ENCODE measurements at places on chromosomes 2 and 18.

- no peak for DNase-seq
Measured at GRCh38 chr2:209741953-209742352, 29.7 kb upstream of the UNC80 start.

DNA sequence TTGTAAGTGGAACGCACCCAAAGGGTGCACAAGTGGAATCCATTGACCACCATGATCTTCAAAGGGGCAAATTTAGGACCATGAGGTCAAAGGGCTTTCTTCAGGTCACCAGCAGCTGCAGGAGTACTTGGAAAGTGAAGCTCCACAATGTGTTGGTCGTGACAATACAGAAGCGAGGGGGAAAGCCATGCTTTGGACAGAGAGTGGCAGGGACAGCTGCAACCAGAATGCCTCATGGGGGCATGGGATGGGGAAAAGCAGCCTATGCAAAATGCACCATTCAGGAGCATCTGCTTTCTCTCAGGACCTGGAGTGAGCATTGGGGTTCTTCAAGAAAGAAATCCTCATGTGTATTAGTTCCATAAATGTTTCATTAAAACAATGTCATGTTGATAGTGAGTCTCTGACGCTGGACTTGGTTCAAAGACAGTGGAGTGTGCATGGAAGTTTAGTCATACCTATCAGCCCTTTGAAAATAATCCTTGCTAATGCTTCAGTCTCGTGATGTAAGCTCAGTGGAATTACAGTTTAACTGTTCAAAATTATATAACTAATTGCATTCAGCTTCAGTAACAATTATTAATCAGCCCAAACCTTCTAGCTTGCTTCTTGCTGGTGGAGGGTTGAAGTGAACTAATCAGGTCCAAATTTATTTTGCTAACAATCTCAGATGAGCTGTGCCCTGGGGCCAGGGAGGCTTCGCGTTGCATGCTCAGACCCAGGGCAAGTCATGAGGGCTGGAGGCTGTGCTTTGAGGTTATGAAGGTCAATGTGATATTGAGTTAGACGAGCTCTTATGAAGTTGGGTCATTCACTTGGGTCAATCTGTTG lies 41.6 kb downstream of the ACKR3 start:
- no peak for DNase-seq

DNA sequence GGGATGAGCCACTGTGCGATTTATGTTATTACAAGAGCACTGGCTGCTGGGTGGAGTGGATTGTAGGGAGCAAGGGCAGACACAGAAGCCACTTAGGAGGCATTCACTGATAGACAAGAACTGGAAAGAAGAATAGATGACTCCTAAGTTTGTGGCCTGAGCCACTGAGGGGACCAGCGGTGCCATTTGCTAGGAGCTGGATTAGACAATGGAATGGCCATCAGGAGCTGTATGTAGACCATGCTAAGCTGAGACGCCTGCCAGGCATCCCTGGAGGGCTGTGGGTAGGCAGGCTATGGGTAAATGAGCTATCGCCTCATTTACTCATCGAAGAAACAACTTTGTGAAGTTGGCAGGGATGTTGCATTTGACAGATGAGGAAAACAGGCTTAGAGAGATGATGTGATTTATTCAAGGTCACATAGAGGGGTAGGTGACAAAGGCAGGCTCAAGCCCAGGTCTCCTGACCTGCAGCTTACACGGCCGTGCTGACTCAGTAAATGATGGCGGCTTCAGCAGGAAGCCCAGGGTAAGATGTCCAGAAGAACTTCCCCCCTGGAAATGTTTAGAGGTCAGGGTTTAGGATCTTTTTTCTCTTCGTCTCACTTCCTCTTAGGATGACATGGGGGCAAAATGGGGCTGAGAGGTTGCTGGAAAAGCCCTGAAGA lies 2.8 kb downstream of the MFSD2B start:
- no peak for DNase-seq

DNA sequence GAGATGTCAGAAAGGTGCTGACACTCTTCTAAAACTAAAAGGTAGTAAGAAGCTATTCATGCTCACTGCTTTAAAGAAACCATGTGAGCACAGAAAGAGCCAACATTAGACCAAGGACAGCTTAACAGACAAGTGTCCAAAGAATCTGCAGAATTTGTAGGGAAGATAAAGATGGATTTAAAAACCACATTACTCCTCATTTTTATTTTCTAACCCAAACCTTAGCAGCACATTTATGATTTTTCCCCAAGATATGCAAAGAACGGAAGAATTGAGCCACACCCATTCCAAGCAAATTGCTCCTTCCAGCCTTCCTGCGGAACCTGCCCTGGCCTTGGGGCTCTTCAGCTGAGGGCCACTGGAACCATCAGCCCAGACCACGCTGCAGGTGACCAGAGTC lies 26.9 kb downstream of the MBP start:
- DNase-seq = no peak
